ENCODE measurements at places on chromosomes 2 and 18. TPM values are rescaled to one million over a fixed set of nuclear protein-coding genes. Genes with fewer than 3 reads are reported as not detected.

Gene RAB6C
- total RNA-seq, result not detected

Gene DNAJC5G
- not detected for total RNA-seq

Gene VWA3B
- total RNA-seq, result not detected

Gene ZNF804A
- 0.16 TPM for total RNA-seq

Gene KIAA2012
- not detected for total RNA-seq

Gene FAM124B
- 5.7 TPM for total RNA-seq

Gene ATP8B1
- total RNA-seq, result 7.5 TPM

Gene GPR45
- not detected for total RNA-seq

Gene RIT2
- total RNA-seq, result not detected

Gene AQP12B
- not detected for total RNA-seq

Gene NR4A2
- 8.8 TPM for total RNA-seq

Gene BUB1
- total RNA-seq, result 1.5 TPM

Gene CROCC2
- not detected for total RNA-seq

Gene CLASP1
- total RNA-seq, result 166 TPM

Gene FIGN
- total RNA-seq, result 9.5 TPM

Gene LRRTM4
- not detected for total RNA-seq
